ENCODE measurements at places on chromosomes 1 and 21.

DNA sequence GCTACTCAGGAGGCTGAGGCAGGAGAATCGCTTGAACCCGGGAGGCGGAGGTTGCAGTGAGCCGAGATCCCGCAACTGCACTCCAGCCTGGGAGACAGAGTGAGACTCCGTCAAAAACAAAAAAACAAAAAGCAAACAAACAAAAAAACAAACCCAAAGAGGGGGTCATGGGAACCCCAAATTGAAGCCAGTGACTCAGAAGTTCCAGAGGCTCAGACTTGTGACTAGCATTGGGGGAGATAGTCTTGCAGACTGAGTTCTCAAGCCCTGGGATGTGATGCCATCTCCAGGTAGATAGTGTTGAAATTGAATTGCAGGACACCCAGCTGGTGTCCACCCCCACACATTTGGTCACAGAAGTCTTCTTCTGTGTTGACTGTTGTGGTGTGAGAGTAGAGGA, 24.9 kb upstream of the ENO1 start:
- DNase-seq: no peak

DNA sequence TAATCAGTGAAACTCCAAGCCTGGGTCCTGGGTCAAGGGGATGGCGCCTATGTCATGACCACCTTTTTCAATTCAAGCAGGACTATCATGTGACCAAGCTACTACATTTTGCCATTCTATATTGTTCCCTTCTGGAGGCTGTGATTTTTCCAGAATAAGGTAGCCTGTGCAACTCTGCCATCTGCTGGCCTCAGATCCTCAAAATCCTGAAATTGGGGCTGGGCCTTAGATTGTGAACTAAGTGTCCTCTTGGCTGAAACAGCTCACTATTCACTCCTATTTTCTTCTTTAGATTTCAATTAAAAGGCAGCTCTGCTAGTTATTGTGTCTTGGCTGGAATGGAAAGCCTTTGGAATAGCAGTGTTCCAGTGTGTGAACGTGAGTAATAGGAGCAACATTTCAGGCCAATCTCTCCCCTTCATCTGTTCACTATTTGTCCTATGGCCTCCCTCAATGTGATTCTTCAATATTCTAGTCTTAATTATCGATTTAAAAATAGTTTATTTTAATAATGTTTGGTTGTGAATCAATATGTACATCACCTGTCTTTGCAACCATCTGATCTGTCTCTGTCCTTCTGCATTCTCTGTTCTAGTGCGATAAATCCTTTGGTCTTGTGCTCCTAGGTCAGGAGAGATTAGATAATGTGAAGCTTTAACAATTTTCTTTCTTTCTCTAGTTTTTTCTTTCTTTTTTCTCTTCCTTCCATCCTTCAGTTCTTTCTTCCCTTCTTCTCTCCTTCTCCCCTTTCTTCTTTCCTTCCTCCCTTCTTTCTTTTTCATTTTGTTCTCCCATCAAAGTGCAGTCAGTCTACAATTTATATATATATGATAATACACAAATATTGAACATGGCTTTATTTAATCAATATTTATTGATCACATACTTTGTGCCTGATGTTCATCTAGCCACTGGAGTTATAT, 69.8 kb downstream of the CR1 start:
- no peak for DNase-seq

GRCh38 chr1:232305050-232305449, 324.9 kb downstream of the SIPA1L2 start:
- DNase-seq: no peak

DNA sequence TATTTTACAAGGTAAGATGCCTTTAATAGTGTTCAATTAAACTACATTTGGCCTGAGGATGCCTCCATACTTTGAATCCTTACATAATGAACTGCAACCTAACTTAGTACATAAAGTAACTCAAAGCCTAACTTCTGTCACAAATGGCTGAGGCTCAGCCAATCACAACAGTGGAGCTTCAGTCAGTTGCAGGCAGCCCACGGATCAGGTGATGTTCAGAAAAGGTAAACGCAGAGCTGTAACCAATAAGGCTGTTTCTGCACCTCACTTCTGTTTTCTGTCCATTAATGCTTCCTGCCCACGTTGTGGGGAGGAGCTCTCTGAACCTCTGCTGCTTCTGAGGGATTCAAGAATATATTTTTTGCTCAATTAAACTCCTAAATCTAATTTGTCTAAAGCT, 94.8 kb upstream of the KIAA0040 start:
- peak; percentile 8 for DNase-seq

GRCh38 chr1:176479971-176480370, 17.0 kb downstream of the PAPPA2 start:
- no peak for DNase-seq

- DNase-seq: no peak
Observed at GRCh38 chr1:227077783-227078182, 137.7 kb downstream of the COQ8A start.

DNA sequence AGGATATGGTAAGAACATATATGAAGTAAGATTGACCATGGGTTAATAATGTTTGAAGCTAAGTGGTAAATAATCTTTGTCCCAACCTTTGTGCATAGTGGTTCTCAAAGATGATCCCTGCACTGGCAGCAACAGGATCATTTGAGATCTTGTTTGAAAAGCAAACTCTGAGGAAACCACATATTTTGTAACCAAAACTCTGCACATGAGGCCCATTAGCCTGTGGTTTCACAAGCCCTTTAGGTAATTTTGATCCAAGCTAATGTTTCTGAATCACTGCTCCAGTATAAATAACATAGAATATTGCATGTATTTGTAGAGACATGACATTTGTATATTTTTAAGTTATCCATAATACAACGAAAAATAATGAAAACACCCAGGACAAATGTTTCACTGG, 147.9 kb upstream of the RGS18 start:
- no peak for DNase-seq

- DNase-seq: no peak
Observed at GRCh38 chr1:171457412-171457811, 27.9 kb upstream of the PRRC2C start.

DNA sequence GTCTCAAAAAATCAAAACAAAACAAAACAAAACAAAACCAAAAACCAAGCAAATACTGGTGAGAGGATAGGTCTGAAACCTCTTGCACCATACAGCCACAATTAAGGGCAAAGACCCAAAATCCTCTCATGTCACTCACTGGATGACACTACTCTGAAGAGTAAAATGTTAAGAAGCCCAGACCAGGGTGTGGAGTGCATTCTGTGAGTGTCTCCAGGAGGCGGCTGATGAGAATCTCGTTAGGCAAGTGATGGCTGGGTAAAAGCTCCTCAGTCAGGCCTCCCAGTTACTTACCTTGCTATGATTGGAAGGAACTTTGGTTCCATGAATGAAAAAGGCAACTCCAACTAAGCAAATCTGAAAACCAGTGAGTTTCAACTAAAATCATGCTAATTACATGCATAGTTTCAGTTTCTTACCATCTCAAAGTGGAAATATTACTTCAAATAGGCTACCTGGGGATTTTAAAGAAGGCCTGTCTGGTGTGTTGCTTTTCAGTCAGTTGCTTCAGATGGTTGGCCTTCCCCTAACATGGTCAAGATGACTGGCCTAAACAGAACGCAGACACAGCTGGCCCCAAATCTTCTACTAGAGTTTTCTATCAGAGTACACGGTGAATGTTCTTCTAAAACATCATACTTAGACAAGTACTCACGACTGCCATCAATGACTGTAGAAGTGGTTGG, 95.1 kb downstream of the KIAA0319L start:
- no peak for DNase-seq

GRCh38 chr1:95035536-95035935, 37.2 kb downstream of the ALG14 start:
- no peak for DNase-seq

DNA sequence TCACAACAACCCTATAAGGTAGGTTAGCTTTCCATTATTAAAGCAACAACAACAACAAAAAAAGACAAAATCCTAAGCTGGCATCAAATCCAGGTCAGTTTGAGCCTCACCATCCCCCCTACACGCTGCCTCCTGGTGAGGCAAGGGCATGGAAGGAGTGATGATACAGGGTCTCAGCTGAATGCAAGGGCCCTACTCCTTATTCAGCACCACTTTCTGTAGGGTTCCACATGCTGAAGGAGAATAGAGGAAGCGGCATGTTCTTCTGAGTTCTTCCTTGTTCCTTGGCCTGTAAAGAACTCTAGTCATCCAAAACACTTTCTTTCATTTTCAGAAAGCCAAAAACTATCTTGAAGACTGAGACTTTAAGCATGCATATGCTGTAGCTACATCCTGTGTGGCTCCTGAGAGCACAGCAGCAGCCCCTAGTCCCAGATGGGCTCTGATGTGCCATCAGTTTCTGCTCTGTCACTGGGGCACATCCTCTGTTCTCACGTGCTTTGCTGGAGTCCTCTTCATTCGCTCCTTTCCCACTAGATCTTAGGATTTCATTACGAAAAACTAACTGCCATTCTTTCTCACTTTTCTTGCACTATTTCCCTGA, 6.2 kb downstream of the ILDR2 start:
- no peak for DNase-seq

DNA sequence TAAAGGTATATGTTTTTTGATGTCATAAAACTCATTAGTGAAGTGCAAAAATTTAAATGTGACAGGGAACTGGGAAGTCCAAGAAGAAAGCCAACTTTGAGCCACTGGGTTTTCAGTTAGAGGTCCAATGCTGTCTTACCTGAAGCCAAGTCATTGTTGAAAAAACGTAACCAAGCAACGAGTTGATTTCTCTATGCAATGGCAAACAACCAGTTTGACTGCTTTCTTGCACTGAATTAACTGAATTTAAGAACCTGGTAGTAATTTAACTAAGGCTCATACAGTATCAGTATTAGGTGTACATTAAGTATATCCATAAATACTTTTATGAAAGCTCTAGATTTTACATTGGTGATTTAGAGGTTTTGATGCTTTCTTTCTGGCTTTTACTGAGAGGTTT, 20.2 kb upstream of the S1PR1 start:
- no peak for DNase-seq

- no peak for DNase-seq
Observed at GRCh38 chr1:1600861-1601563, 1.1 kb upstream of the FNDC10 start.

GRCh38 chr1:11736746-11737639, 1.1 kb downstream of the AGTRAP start:
- no peak for DNase-seq

DNA sequence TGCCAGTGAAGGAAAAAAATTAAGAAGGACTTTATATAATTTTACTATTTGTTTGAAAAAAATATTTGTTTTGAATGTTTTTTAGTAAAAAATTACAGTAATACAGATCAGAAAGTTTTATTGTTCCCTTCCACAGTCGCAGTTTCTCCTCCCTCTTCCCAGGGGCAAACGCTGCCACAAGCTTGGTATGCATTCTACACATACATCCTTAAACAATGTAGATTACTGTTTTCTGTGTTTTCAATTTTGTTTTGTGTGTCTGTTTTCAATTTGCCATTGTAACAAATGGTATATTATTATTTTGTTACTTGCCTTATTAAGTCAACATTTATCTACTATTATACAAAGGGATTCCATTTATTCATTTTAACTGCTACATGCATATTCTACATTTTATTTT, 257.1 kb downstream of the HMCN1 start:
- DNase-seq: no peak

GRCh38 chr1:15799004-15799867, 8.2 kb downstream of the UQCRHL start:
- DNase-seq: no peak

DNA sequence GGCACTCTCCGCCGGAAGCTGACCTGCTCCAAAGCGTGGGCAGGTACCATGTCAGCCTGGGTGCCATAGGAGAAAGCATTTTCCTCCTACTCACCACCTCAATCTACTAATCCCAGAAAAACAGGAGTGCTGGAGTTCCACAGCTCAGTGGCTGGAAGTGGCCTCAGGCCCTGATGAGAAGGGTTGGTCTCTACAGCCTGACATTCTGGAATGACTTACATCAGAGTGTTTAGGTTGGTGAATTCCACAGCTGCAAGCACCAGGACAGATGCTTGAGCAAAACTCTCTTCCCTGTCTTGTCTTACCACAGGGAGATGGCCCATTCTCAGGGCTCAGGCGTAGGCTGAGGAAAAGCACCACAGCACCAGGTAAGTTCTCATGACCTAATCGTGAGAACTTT, 5.5 kb downstream of the SEC16B start:
- DNase-seq: no peak

DNA sequence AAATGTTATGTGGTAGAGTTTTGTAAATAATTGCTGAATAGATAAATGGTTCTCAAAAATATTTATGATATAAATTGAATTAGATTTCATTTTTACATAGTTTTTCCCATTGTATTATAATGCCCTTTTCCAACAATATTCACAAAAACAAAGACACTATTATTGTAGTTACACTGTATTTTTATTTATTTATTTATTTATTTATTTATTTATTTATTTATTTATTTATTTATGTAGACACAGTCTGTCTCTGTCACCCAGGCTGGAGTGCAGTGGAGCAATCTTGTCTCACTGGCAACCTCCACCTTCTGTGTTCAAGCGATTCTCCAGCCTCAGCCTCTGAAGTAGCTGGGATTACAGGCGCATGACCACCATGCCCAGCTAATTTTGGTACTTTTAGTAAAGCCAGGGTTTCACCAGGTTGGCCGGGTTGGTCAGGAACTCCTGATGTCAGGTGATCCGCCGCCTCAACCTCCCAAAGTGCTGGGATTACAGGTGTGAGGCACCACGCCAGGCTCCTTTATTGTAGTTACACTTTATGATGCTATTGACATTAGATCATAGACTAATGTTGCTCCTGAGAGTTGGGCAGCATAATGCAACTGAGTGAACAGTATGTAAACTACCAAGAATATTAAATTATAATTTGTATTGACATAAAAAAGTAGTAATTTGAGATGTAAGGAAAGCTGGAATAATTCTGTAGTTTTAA, 1430.0 kb upstream of the PRMT6 start:
- no peak for DNase-seq

GRCh38 chr1:27523337-27524020, 33.5 kb upstream of the WASF2 start:
- DNase-seq: no peak

- DNase-seq: no peak
Observed at GRCh38 chr1:181383695-181384094, 99.6 kb upstream of the CACNA1E start.

DNA sequence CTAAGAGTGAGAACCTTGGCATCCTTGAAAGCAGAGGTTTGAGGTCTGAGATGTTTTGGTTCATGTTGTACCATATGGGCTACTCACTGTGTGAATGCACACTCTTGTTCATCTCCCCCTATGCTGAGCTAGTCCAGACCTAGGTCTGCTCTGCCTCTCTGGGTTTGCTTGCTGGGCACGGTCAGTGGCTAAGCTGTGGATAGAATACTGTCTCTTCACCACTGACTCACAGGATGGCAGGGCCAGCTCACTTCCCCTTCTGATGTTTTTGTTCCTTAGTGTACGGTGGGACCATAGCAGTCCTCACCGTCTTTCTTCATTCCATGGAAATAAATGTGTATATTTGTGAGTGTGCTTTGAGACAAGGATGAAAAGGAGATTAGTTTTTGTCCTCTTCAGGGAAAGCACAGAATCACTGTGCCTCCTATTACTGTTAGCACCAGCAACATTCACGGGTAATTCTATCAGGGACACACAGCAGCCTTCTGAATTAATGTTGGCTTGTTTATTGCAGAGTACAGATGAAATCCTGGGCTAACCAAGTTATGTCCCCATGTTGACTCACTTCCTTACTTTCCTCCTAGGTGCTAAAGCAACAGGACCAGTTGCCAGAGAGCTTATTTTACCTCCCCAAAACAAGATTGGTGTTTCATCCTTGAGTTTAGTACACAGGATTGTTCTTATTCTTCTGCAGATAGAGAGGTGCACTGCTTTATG, 56.9 kb upstream of the IVNS1ABP start:
- DNase-seq: no peak
